ENCODE measurements at places on chromosomes 4 and X.

GRCh38 chrX:54807524-54808108 is at the start of gene MAGED2:
Gene MAGED2, plus strand, starts transcription at chrX:54807745. Its CDS starts 1,587 bp downstream, at chrX:54809332.
- peak; percentile 9 for DNase-seq

DNA sequence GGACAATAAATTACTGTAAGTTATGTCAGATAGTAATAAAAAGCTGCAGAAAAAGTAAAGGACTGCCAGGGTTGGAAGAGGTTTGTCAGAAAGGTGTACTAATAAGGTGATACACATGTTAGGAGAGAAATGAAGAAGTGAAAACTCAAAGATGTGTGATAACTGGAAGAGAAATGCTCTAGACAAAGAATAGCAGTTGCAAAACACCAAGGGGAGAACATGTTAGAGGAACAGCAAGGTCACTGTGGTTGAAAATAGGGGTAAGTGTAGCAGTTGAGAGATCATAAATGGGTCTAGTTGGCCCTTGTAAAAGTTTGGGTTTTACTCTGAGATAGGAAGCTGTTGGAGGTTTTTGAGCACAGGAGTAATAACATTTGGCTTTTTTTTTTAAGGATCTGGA is 46.9 kb downstream of the HSPA4L start:
- DNase-seq: no peak

GRCh38 chr4:3074846-3075651 is 568 bp downstream of the HTT start:
- peak; percentile 12 for DNase-seq

- DNase-seq: no peak
Measured at GRCh38 chrX:68632491-68632890, 15.0 kb upstream of the STARD8 start.

- no peak for DNase-seq
Measured at GRCh38 chrX:40157228-40158035, 59.7 kb upstream of the BCOR start.

GRCh38 chr4:26885912-26886274 is 25.3 kb downstream of the STIM2 start:
- DNase-seq: no peak

- DNase-seq: no peak
Measured at GRCh38 chrX:51860679-51861078, 32.7 kb upstream of the MAGED1 start.
